NB4 (cell line): ENCODE measurements at places on chromosomes 7 and 10.

DNA sequence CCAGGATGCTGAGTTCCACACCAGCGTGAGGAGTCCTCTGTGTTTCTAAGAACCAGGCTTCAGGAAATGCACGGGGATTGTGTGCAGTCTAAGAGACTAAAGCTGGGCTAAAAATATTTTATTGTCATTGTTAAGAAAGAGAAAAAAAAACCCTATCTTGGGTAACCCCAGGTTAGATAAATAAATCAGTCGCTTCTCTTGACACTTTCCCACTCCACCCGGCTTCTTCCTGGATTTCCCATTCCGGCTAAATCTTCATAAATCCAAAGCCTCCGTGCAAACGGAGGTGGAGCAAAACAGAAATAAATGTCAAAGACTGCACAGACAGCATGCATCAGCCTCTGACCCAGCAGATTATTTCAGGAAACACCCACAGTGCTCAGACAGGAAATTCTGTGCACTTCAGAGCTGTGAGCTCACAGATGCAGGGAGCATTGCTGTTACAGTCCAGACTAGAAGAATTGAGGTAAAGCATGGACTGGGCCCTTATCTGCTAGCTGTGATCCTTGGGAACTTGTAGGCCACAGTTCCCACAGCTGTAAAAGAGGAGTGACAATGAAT is 44.8 kb upstream of the GRID1 start:
- peak; percentile 86 for DNase-seq

DNA sequence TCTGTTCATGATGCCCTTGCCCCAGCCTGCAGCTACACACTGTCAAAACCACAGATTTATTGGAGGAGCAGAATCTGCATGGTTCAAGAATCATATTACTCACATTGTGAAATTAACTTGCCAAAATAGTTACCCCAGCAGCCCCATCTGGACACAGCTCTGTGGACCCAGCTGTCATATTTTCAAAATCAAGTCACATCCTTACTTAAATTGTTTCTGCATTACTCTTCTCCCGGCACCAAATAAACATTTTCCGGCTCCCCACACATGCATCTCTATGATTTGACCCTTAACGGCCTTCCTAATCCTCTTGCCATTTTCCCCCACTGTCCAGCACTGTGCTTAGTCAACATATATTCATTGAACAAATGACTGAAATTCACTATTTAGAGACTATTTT is 43.8 kb upstream of the GPR26 start:
- no peak for DNase-seq

GRCh38 chr10:24721229-24722106 is 2.2 kb downstream of the ARHGAP21 start:
- DNase-seq = no peak

DNA sequence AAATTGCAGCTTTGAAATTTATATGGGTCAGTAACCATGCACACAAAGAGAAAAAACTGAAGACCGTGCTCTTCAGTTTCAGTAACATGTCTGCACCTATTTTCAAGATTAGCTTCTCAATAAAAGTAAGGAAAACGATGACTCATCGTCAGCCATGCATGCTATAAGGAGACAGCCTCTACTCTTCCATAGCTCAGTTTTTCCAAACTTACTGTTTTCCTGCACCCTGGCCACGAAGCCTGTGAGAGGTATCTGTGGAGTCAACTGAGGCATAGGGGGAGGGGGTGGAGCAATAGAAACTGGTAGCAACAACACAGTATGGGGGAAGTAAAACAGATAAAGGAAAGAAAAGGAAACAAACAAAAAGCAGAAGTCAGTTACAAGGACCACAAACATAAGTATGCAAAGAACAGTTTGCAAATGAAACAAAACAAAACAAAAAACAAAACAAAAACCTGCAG is 58.0 kb downstream of the PDSS1 start:
- peak; percentile 44 for DNase-seq

GRCh38 chr10:96794836-96795733 is 37.0 kb upstream of the LCOR start:
- peak; percentile 20 for DNase-seq

GRCh38 chr10:86440874-86441843 is 74.6 kb upstream of the GRID1 start:
- no peak for DNase-seq

GRCh38 chr7:2225336-2225735 is 7.4 kb downstream of the MAD1L1 start:
- DNase-seq = no peak

DNA sequence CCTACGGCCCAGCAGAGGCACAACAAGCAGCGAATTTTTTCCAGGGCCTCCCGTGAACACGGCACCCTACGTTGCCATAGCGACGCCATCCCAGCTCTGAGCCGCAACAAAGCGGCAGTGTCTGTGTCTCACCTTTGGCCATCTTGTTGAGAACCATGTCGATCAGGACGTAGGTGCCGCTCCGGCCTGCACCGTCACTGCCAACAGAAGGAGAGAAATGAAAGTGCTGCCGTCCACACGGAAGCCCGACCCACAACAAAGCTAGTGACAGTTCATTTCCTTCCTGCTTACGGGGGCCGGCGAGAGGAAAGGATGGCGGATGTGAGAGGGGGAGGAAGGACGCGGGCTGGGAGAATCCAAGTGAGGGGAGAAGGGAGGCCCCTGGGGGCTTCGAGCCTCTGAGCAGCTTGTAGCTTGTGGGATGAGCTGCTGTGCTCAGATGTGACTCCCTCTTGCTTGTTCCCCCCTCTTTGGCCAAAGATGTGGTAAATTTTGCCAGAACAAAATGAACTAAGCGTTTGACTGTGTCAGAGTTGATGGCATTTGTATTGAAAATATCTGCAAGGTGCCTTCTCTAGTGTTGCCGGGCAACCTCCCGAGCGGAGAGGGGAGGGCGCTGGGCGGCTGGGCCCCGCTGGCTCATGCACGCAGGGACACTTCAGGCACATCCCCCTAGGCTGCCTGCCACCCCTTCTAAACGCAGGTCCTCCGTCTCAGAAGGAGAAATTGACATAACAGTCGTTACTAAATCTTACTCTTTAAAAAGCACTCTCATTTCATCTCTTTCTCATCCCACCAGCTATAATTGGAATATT is 232.2 kb downstream of the DNAJB6 start:
- peak; percentile 93 for DNase-seq

DNA sequence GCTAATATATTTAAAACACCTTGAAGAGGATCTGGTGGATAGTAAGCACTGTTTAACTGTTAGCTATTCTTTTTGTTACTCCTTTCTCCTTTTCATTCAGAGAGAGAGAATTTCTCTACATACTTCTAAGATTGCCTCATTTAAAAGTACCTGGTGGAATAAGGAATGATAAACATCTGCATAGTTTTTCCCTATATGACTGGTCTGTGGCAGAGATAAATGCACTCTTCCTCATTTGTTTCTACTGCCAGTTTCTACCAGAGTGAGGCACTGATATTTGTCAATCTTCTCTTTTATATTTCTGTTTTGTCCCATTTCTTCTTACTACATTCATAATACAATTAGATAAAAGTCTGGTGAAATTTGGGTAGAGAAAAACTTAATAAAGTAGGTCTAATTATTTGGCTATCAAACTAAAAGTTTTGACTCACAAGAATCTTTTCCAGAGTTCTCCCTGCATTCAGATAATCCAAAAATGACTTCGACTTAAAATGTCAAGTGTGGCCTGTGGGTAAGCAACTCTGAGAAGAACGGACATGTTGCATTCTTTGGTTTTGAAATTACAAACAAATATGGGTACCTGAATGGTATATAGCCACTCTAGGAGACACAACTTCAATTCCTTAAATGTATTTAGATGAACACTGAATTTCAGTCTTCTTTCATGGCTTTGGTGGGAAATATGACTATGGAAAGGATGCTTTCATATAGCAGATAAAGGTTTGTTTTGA is 38.8 kb downstream of the RNLS start:
- no peak for DNase-seq

DNA sequence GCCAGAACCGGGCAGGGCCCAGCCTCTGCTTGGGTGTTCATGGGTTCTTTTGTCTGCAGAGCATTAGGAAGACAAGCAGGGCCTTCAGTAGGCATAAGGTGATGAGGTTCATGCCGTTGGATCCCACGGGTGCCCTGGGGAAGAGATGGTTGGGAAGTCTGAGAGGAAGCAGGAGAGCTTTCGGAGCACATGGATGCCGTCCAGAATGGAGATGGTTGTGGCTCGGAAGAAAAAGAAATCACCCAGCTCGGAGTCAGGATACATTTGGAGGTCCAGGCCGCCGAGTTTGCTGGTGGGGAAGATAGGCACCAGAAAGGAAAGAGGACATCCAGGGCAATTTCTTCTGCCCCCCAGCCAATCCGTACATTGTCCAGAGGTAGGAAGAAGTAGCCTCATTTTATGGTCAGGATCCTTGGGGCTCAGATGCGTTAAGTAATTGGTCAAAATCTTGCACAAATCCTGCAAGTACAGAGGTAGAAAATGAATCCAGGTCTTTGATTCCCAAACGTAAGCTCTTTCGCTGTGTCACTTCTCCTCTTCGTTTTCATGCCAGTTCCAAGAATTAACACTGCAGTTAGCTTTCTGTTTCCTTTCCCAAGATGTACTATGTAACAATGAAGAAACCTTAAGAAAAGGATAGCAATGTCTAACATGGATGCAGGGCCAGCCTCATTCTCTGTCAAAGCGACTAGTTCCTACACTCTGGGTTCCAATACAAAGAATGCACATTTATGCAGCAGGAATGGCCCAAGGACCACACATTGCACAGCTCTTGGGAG is 147.8 kb upstream of the KLF6 start:
- no peak for DNase-seq
